ENCODE measurements at places on chromosomes 3 and 15.

DNA sequence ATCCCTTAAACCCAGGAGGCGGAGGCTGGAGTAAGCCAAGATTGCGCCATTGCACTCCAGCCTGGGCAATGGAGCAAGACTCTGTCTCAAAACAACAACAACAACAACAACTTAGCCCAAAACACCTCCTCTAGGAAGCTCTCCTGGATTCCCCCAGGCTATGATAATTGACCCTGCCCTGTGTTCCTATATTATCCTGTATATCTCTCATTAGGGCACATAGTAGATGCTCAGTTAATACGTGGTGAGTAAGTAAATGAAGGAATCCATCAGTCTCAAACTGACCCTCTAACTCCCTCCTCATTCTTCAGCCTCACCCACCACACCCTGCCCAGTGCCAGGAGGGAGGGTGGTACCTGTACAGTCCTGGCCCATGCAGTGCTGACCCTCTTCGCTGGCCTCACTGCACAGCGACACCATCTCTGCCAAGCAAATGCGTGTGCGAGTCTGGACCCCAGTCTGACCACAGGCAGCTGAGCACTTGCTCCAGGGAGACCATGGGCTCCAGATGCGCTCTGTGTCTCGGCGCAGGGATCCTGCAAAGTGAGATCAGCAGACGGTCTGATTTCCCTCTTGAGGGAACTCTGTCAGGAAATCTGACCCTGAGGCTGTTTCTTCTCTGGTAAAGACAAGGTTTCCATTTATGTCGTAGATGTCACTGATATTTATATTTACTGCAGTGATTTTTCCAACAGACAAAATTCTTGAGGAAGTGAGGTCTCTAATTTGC is 6.2 kb downstream of the CILP start:
- no peak for DNase-seq

- no peak for DNase-seq
These were observed 354.2 kb upstream of the TBL1XR1 start for GRCh38 chr3:177551431-177551836.

GRCh38 chr3:150069154-150069527 is 98.4 kb upstream of the PFN2 start:
- DNase-seq = no peak

DNA sequence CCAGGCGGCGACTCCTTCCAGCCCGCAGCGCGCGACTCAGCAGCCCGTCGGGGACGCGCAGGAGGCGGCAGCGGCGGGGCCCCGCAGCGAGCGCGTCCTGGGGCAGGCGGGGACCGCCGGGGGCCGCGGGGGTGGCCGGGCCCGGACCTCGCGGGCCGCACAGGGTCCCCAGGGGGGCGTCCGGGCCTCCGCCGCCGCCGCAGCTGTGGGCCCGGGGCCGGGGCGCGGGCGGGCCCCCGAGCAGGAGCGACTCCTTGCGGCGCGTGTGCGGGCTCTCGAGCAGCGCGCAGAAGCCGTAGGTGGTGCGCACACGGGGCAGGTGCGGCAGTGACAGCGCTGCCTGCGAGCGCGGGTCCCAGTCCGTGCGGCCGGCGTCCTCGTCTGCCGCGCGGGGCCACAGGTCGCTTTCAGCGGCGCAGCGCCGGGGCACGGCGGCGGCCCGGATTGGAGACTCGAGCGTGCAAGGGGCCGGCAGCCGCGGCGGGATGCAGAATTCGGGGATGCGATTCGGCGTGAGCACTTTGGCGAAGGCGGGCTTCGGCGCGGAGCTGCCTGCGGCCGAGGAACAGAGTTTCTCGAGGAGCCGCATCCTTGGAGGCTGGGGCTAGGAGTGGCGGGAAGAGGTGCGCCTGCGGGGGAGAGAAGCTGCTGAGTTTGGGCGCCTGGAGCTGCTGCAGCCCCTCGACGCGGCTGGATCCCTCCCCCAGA is 535 bp downstream of the C2CD4B start:
- DNase-seq = no peak

DNA sequence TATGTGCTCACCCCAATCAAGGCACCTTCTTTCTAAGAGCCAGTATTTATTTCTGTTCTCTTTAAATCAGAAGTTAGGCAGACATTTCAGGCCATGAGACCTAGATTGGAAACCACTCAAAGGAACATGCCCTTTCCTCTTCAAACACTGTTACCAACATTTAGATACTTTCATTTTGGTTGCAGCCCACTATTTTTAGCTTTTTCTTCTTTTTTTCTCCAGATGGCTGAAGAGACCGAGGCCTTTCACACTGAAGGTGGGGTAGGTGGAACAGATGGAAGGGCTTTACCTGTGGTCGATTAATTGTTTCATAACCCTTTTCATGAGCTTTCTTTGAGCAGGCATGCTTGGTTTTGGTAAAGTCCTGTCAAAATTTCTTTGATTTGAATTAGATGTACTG is 10.9 kb upstream of the LZTFL1 start:
- DNase-seq = no peak

- no peak for DNase-seq
These were observed 850.0 kb downstream of the CADM2 start for GRCh38 chr3:85808755-85809154.

GRCh38 chr3:89576417-89576816 is 469.0 kb downstream of the EPHA3 start:
- DNase-seq = no peak

DNA sequence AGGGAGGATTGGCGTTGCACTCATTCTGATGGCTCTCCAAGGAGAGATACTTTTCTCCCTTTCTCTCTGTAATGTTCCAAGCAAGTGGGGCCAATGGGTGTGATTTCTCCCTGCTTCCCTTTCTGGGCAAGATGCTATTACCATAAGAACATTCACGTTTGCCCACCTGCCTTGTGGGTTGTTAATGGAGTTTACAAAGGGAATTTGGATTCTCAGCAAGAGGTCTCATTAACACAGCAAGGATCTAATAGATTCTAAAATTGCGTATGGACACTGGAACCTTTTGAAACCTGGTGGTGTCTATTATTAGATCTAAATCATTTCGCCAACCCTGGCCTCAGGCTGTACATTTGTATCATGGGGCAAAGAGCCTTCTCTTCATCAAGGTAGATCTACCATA is 74.1 kb downstream of the SLCO3A1 start:
- DNase-seq = no peak

DNA sequence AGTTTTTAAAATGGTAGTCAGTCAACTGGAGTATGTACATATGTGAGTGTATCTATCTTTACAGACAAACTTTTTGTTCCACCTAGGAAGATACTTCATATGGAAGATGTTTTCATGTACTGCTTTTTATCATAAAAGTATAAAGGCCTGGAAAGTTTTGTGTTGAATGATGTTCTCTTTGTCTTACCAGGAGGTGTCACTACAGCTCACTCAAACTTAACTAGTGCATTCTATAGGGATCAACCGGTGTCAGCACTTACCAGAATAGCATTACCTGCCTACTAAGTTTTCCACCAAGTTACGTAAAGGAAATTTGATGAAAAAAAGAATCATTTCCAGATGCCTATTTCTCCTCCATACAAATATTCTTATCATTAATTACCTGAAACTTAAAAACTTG is 522.6 kb upstream of the SEMA6D start:
- DNase-seq = no peak

DNA sequence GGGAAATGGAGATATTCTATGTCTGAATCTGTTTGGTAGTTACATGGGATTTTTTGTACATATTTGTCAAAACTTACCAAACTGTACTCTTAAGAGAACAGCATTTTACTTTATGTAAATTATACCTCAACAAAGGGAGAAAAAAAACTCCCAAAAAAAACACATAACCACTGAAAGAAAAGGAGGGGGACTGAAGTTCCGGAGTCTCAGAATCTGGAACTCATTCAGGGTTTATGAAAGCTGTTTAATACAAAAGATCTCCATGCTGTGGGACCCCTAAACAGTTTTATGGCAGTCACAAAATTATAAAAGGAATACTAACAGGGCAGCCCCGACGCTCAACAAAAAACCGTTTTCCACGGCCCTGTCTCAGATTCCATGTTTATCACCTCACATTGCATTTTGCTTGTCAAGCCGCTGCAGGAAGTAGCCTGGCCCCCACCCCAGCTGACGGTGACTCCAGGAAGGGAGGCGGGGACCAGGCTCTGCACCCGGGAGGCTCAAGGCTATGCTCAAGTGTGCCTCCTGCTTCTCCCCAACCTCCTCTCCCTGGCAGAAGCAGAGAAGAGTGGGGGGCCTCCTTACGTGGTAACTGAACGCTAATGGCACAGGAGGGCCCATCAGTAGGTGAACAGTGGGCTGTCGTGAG is 29.3 kb downstream of the RFT1 start:
- no peak for DNase-seq
